ENCODE measurements at places on chromosomes 1 and 21.

- no peak for DNase-seq
Observed at GRCh38 chr1:48250572-48250971, 28.1 kb downstream of the SLC5A9 start.

GRCh38 chr1:102837551-102837950 lies 270.8 kb downstream of the COL11A1 start:
- DNase-seq = no peak

- peak; percentile 58 for DNase-seq
Observed at GRCh38 chr1:201885531-201886075, 3.1 kb upstream of the SHISA4 start.

- no peak for DNase-seq
Observed at GRCh38 chr1:29392486-29393450, 156.4 kb downstream of the PTPRU start.

DNA sequence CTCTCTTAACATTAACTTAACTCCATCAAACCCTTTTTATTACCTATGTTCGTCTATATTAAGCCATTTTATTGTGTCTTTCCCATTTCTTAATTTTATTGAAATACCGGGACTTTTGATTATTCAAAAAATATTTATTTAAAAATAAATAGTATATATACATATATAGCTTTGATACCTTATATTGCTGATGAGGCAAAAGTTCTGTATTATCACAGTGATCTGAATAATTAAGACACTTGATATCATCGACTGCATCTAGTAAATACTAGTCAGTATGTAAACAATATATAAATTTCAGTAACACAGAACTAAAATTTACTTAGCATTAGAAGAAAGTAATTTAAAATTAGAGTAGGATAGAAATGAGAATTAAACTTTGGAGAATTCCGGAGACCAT lies 22.0 kb downstream of the TTLL7 start:
- DNase-seq = no peak

DNA sequence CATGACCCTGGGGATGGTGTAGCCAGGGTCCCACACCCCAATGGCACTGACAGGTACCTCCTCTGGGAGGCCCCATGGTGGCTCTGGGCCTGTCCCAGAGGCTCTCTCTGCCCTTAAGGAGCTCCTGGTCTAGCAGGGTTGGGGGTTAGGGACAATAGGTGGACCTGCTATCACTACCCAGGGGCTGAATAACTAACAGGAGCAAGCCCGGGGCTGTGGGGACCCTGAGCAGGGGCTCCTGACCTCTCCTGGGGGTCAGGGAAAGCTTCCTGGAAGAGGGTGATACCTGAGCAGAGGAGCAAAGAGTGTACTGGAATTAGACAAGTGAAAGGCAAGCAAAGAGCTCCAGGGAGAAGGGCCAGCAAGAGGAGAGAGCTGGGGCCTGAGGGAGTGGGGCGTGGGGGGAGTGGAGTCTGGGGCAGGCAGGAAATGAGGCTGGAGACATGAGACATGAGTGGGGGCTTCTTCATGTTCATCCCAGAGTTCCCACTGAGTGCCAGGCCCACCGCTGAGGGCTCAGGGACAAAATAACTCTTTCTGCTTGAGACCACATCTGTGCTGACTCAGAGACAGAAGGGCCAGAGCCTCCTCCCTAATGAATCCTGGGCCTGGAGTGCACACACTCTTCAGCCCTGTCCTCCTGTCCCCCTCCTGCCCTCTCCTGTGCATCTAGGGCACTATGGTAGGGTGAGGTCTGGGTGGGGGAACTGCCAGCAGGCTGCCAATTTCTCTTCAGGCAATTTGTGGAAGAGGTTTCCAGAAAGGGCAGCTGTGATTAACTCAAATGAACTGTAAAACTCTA lies 517.6 kb downstream of the PTPRU start:
- DNase-seq = no peak

DNA sequence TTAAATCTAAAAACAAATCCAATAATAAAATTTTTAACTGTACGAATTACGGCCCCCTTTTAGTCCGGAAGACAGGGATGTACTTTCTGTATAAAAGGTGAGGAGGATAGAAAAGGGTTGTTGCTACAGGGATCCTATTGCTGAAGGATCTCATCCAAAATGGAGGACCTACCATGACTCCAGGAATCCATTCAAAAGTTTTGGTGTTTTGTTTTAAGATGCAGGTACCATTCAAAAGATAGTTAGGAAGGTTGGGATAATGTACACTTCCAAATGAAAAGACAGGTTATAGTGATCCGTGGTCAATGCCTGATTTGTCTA lies 1.3 kb upstream of the ENAH start:
- DNase-seq = no peak

DNA sequence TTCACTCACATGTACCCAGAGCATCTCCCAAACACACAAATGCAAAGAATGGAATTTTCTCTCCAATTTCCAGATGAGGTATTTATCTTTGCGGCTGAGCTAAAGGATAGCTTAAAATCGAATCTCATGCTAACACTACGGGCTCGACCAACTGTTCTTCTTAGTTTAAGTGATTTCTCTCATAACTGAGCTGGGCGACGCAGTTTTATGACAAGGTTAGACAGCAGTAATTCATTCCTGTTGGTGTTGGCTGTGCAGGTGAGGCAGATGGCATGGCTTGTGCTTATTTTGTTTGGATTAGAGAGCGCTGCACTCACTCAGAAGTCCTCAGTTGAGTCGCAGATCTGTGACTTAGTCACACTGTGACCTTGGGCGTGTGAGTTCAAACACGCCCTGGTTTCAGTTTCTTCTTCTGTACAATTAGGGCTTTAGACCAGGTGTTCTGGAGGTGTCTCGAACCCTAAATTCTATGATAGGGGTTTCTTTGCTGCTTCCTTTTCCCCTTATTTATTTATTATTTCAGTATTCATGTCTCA lies 41.5 kb upstream of the MRPS6 start:
- DNase-seq = no peak

GRCh38 chr1:20753589-20753988 lies 21.1 kb upstream of the SH2D5 start:
- DNase-seq = no peak

DNA sequence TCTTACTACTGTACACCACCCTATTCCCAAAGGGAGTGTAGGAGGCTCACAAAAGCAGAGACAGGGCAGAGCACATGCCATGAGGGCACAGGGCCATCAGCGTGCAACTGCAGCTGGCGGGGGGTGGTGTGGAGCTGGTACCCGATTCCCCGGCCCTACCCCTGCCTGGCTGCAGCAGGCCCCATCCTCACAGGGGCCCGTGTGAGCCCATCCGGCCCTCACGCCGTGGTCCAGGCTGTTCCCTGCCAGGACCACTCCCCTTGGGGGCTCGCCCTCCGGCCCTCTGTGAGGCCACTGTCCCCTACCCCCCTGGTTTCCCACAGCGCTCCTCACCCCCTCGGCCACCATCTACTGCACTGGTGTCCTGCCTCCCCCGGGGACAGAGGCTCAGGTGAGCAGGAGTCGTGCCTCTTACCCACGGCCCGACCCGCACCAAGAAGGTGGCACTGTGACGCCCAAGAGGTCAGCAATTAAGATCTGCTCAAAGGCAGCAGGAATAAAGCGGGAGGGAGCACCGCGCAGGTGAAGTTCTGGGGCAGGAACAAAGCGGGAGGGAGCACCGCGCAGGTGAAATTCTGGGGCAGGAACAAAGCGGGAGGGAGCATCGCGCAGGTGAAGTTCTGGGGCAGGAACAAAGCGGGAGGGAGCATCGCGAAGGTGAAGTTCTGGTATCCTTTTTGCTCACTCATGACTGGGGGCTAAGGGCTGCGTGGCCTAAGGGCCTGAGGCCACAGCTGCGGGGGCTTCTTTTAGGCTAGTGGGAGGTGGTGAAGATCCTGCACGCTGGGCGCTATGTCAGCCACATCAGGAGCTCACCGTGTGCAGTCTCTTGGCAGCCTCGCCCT lies 3.9 kb downstream of the POFUT2 start:
- DNase-seq = peak; percentile 61

GRCh38 chr1:153549741-153550397 lies 811 bp upstream of the S100A3 start:
- peak; percentile 23 for DNase-seq

DNA sequence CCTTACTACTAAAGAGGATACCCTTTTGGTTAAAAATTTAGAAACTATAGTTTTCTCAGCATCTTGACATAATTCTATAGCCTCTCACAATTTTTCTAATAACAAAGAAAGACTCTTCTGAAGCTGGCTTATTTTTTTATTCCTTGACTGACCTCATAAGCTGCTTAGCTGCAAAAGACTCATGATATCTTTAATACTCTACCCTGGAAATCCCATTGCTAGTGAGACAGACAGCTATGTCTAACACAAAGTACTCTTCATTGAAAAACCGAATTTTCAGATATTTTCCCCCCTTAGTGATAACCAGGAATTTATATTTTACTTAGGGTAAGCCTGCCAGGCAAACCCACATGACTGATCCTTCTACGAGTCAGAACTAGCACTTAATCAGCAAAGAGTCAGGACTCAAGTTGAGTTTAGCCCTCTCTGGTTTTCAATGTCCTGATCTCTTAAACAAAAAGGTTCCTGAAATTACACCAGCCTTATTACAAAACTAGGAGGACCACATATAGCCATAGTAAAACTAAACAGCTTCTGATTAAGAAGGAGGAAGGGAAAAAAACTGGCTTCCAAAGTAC lies 56.9 kb downstream of the ENAH start:
- no peak for DNase-seq

GRCh38 chr21:35864039-35864438 lies 196.3 kb downstream of the SETD4 start:
- no peak for DNase-seq

- DNase-seq = no peak
Observed at GRCh38 chr1:8205771-8206170, 112.1 kb upstream of the SLC45A1 start.

GRCh38 chr21:46616050-46616449 lies 11.2 kb upstream of the S100B start:
- no peak for DNase-seq

- DNase-seq = no peak
Observed at GRCh38 chr1:66439031-66439740, 94.8 kb upstream of the SGIP1 start.

DNA sequence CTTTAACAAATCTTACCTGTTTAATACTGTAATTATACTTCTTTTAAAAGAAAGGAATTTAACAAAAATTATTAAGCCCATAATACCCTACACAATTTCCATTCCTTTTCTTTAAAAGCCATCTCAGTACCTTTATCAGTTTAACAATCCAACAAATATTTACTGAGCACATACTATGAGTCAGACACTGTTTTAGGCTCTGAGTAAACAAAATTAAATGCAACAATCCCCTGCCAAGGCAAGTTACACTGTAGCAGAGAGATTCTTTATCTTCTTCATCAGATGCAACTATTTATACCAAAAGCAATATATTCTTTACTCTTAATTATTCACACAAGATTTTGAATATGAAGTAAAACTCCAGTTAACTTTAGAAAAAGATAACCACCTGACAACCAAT lies 12.0 kb downstream of the DENND1B start:
- no peak for DNase-seq

DNA sequence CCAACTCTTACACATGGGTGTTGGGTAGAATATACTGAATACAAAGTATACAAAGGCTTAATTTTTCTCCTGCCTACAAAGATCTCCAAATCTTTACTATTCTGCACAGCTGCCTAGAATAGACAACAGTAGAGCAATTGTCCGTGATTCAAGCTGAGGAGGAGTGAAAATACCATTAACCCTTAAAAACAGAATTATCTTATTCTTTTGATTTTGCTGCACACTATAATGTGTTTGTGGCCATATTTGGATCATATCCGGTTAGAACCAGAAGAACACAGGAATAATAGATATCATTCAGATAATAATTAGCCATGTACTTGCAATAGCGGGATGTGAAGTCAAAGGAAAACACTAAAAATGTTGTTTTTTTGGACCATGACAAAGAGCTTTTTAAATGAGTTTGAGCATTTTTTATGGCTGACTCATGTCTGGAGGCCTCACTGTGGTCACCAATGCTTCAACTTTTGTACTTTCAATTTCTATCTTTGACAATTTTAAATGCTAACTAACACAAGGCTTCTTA lies 197.6 kb upstream of the FOXD3 start:
- DNase-seq = no peak

DNA sequence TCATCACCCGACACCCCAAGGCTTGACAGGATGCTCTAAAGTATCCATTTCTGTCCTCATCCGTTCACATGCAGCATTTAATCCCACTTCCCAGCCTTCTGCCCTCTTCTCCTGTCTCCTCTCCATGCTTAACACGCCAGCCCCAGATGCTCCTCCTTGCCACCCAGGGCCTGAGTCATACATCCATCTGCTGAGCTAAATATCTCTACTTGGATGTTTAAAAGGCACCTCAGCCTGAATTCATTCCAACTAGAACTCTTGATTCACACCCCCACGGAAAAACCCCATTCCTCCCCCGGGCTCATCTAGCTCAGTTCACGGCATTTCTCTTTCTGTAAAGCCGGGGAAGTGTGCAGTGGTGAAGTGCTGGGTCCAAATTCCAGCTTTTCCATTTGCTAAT lies 27.7 kb downstream of the TEX35 start:
- peak; percentile 23 for DNase-seq

DNA sequence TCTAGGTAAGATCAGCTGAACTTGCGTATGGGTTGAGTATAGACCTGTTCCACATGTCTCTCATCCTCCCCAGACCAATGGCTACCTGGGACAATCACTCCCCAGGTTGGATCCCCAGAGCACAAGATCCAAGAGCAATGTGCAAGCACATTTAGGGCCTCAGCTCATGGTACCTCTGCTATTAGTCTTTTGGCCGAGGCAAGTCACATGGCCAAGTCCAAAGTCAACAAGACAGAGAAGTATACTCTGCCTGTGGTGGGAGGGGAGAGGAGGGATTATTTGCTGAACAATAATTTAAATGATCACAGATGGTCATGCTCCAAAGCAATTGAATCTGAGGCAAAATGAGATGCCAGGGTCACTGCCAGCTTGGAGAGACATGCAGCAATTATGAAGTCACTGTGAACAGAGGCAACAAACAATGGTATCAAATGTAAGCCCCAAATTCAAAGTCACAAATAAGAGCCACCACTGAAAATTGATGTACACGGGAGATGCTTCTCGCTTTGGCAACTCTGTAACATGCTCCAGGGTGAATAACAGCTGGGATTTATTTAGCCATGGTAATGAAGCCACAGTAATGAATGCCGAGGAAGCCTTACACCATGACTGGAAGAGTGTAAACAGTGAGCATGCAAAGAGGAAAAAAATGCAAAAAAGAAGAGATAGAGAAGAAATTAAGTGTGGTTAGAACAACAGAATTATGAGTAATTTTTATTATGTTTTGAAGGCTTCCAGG lies 149.1 kb downstream of the ZNF281 start:
- DNase-seq = no peak

DNA sequence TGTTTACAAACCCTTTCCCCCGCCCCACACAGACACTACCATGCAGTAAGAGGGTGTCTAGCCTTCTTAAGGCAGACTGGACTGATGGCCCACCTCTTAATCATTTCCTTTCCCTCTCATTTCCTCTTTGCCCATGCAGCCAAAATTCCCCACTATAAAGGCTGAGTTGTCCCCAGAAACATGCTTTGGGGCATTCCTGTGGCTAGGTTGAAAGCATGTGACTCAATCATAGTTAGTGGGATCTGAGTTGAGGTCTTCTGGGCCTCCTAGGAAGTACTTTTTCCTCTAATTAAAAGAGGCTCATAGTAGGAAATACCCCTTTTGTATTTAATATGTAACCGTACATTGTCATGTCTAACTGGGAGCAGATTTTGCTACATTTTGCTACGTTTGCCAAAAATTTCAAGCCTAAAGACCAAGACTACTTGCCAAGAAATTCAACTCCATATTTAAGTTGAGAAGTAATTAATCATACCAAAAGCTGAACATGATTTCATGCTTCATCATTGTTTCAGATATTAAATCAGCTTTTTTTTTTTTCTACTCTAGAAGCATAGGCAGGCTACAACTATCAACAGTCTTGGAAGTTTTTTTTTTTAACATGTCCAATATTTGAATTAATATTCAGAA lies 174.7 kb downstream of the ADGRL4 start:
- DNase-seq = no peak

Measured in tibial artery (tissue), 4 donors.